ENCODE measurements at places on chromosomes 1 and 21.

- no peak for DNase-seq
Observed at GRCh38 chr1:5670590-5671350, 321.5 kb downstream of the NPHP4 start.

DNA sequence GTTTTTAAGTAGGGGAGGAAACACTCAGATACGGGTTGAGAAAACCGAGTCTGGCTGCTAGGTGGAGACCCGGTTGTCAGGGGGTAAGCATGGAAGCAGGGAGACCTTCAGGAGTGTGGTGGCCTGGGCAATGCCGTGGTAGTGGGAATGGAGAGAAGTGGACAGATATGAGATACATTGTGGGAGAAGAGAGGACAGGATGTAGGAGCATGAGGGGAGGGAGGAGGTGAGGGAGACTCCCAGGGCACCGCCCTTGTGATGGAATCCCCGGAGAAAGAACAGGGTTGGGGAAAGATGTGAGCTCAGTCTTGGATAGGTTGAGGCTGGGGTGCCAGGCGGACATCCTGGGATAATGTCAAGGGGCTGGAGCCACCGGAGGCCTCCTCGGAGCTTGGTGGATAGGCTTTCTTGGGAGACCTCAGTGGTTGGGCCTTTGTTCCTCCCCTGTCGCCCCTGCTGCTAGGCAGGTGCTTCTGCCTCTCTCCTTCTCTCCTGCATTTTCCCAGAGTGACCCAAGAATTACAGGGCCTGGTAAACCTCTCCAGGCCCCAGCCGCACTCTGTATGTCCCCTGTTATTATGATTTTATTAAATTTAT lies 21.3 kb downstream of the ZNF362 start:
- DNase-seq: no peak

DNA sequence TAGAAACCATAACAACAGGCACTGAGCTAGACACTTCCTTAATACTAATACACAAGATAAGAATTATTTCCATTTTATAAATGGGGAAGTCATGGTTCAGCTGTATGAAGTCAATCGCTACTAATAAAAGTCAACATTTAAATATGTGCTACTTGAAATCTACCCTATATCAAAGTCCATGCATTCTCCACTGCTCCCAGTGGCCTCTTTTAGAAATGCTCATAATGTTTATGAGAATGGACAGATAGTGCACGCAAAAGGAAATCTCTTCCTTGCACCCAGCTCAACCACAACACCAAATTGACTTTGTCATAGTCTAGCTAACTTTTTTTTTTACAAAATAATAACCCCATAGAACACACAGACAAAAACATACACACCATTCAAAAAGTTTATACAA lies 281.7 kb upstream of the CXADR start:
- no peak for DNase-seq

GRCh38 chr1:167439301-167439988 lies 78.9 kb downstream of the CD247 start:
- no peak for DNase-seq

DNA sequence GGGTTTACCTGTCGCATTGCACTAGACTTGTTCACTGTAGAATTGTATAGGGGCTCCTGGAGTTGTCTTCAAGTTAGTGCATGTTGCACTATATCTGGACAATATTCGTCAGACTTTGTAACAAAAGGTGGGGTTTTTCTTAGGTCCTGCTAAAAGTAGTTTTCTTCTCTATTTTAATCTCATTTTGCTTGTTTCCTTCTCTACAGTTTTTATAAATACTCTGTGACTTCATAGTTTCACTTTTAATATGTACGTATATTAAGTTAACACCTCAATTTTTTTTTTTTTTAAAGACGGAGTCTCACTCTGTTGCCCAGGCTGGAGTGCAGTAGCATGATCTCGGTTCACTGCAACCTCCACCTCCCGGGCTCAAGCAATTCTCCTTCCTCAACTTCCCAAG lies 26.5 kb upstream of the MRPS6 start:
- DNase-seq: no peak

GRCh38 chr1:225851805-225852204 lies 30.4 kb downstream of the TMEM63A start:
- DNase-seq: no peak

GRCh38 chr1:117959364-117959763 lies 29.8 kb downstream of the WDR3 start:
- DNase-seq: no peak

DNA sequence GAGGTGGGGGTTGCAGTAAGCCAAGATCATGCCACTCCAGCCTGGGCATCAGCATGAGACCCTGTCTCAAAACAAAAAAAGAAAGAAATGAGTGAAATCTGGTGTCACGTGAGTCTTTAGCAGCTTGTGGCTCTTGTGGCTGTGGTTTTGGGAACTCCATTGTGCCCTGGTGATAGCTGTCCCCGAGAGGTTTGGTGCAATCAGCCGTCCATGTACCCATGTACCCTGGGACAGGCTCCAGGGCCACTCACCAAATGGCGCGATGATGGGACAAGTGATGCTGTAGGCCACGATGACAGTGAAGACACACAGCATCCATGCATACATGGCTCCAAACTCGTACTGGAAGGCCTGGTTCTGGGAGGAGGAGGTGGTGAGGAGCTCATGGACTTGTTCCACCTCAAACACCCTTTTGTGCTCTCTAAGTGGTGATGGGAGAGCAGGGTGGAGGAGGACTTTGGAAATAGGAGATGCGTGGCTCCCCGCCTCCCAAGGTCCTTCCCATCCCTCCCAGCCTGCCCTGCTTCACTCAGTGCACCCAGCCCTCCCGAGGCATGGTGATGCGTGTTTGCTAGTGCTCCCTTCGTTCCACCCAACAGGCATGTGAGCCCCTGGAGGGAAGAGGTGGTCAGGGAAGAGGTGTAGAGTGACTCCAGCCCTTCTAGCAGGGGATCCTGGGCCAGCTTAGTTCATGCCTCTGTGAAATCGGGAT lies 29.6 kb downstream of the TMEM63A start:
- DNase-seq: no peak

GRCh38 chr1:43975249-43975961 lies 645 bp downstream of the ATP6V0B start:
- no peak for DNase-seq

DNA sequence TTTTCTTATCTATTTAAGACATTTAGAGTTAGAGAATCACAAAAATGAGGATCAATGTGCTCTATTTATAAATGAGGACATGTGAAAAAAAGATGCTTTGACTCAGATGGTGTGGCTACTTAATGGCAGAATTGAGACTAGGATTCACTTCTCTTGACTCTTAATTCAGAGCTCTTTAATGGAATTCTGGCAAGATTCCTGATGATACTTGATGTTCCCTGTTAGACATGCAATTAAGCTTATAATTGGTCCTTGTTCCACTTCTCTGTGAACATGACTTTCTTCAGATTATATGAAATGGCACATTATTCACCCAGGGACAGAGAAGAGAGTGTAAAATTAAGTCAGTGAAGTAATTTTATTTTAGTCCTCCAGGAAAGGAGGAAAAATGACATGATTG lies 165.3 kb downstream of the LRRC7 start:
- DNase-seq: no peak

DNA sequence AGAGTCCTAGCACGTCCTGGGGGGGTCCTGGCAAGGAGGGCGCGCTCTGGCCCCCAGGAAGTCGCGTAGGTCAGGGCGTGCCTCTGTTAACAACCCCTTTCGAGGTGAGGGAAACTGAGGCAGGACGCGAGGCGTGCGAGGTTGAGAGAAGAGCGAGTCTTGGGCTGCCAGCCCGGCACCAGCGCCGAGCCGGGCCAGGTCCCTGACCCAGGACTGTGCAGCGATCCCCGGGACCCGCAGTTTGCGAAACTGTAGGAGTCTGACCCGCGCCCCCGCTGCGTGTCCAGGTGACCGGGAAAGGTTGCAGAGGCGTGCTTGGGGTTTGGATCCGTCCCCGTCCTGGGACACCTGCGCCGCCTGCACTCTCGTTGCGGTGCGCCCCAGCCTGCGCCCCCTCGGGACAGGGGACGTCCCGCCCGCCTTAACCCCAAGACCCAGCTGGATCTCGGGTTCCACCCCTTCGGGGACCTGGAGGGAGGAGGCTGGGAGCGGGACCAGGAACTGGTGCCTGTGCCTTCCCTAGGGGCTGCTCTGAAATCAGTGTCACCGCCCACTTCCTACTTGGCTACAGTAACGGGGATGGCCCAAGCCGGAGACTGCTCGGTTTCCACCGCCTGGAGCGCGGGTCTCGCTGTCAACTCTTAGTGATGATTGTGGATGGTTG lies 493 bp downstream of the DISC1 start:
- DNase-seq: no peak

DNA sequence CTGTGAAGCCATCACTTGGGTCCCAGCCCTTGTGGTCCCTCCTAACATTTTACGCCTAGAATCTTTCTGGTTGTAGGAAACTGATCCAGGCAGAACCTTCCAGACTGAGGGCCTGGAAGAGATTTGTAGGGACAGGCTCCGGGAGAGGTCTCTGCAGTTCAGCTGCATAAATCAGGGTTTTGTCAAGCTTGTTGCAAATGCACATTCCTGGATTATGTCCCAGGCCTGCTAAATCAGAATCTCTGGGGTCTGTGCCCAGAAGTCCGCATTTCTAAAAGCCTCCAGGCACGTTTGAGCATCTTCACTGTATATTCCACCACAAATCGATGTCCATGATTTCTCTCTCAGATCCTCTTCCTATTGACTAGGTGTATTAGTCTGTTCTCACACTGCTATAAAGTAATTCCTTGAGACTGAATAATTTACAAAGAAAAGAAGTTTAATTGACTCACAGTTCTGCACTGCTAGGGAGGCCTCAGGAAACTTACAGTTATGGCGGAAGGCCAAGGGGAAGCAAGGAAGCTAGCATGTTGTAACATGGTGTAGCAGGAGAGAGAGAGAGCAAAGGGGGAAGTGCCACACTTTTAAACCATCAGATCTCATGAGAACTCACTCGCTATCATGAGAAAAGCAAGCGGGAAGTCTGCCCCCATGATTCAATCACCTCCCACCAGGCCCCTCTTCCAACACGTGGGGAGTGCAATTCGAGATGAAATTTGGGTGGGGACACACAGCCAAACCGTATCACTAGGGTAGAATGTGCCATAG lies 1.2 kb upstream of the FHAD1 start:
- no peak for DNase-seq

DNA sequence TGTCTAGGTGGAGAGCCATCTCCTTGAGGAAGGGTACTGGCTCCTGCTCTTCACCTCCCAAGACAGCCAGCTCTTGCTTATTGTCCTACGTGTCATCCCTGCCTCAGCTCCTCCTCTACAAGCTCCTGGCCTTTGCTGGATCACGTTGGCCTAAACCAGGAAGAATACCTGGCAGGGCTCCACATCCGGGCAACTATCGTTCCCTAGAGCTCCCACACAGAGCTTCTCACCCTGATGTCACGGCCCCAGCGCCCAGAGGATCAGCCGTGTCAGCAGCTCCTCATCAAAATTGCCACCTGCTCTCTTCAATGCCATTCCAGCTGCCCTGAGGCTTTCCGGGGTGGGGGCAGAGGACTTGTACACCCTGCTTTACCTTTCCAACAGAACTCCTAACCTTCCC lies 1.9 kb upstream of the TPM3 start:
- no peak for DNase-seq

- no peak for DNase-seq
Observed at GRCh38 chr1:2935751-2936390, 85.4 kb upstream of the ACTRT2 start.

DNA sequence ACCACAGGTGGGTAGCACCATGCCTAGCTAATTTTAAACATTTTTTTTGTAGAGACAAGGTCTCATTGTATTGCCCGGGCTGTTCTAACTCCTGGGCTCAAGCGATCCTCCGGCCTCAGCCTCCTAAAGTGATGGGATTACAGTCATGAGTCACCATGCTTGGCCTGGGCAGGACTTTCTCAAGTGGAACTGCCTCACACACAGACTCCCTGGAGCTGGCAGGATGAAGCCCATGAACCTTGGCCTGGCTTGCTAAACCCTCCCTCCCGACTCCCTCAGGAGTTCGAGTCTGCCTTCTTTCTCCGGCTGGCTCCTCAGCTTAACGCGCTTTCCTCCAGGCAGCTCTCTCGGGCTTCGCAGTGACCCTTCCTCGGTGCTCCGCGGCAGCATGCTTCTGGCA lies 7.7 kb upstream of the ECE1 start:
- DNase-seq: no peak

DNA sequence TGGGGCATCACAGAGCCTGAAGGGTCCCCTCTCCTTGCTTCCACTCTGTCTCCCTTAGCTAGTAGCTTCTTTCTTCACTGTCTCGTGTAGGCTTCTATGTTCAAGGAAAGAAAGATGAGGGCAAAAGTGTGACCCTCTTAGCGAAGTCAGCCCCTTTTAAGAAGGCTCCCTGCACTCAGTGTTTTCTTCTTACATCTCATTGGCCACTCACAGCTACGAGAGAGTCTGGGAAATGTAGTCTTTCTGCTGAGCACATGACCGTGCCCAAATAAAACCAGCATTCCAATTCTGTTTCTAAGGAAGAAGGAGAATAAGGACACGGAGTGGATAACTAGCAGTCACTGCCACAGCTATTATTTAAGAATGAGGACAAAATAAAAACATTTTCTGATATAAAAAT lies 104.9 kb upstream of the TNR start:
- DNase-seq: no peak

- no peak for DNase-seq
Observed at GRCh38 chr1:17207046-17207445, 2.1 kb downstream of the PADI1 start.

DNA sequence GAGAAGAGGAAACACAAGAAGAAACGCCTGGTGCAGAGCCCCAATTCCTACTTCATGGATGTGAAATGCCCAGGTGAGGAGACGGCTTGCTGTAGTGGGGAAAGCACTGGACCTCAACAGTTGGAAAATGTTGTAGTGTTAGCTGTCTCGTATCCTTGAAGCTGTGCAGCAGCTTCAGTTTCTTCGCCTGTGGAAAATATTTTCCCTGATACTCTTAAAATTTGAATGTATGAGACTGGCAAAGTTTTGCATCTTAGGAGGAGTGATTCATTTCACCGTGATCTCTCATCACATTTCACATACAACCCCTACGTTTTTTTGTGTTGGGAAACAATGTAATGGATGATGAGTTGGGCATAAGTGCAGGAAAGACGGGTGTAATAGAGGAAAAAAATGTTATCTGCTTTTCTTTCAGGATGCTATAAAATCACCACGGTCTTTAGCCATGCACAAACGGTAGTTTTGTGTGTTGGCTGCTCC lies 629 bp downstream of the RPS27 start:
- no peak for DNase-seq

DNA sequence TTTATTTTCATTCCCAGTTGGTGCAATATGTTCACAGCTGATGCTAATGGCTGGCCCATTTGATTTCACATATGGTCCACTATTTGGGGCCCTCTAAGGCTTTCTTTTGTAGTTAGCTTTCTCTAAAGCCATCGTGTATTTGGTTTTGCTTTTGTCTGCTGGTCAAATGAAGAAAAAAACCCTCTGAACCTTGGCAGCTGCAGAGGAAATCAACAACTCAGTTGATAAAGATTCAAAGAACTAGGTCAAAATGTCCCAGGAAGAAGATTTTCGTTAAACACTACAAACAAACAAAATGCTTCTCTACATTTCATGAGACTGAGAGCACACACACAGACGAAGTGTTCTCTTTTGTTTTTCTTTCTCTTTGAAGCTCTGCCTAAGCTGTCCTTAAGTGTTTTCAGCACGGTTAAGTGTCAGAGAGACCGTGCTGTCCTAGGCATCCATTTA lies 655.0 kb downstream of the RWDD3 start:
- no peak for DNase-seq
